ENCODE measurements at places on chromosomes 4 and X.

GRCh38 chrX:64894454-64895038 lies 81.7 kb downstream of the ZC4H2 start:
- DNase-seq = no peak

GRCh38 chr4:157372567-157372966 lies 152.0 kb downstream of the GRIA2 start:
- DNase-seq = no peak

DNA sequence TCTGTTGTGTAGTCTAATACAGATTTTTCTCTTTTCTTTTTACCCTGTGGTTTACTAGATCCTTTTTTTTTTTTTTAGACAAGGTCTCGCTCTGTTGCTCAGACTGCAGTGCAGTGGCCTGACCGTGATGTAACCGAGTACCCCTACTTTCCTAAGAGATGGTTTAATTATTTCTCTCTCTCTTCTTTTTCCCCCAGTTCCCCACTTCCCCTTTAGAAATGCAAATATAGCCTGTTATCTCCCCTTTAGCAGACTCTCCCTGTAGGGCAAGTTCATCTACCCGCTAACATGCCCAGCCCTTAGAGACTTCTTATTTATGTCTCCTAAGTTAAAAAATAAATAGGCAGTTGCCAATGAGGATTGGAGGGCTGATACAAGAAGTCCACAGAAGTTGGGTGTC lies 4.5 kb downstream of the SNX25 start:
- DNase-seq = no peak

DNA sequence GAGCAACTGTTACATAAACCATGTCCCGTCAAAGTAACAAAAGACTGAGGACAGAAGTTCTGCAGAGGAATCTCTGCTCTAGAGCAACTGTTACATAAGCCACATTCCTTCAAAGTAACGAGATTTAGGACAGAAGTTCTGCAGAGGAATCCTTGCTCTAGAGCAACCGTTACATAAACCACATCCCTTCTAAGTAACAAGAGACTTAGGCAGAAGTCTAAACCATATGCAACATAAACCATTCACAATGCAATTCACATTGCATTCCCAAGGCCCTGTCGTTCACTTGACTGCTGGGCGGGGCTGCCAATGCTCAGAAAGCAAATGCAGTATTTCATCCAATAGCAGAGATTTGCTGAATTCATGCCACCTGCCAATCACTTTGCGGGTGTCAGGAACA lies 124.4 kb upstream of the PUDP start:
- DNase-seq = no peak

- DNase-seq = no peak
These were observed 31.9 kb downstream of the CBR4 start for GRCh38 chr4:168978001-168978700.

GRCh38 chr4:139954512-139954911 lies 199.5 kb downstream of the MAML3 start:
- no peak for DNase-seq

DNA sequence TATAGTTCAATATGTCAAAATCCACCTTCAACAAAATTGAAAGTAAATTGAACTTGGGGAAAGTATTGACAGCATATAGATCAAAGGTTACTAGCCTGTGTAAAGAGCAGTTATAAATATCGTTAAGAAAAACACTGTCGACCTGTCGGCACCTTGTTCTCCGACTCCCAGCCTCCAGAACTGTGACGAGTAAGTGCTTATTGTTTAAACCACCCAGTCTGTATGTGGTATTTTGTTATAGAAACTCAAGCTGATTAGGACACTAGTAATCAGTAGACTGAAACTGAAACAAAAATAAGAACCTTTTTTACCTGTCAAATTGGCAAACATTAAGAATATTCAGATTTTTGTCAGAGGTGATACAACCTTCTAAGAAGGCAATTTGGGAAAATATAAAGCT lies 17.0 kb downstream of the HTT start:
- no peak for DNase-seq

GRCh38 chr4:146592019-146592418 lies 46.7 kb upstream of the POU4F2 start:
- DNase-seq = no peak

GRCh38 chrX:135421537-135421931 lies 210 bp upstream of the SMIM10L2A start:
- peak; percentile 24 for DNase-seq

DNA sequence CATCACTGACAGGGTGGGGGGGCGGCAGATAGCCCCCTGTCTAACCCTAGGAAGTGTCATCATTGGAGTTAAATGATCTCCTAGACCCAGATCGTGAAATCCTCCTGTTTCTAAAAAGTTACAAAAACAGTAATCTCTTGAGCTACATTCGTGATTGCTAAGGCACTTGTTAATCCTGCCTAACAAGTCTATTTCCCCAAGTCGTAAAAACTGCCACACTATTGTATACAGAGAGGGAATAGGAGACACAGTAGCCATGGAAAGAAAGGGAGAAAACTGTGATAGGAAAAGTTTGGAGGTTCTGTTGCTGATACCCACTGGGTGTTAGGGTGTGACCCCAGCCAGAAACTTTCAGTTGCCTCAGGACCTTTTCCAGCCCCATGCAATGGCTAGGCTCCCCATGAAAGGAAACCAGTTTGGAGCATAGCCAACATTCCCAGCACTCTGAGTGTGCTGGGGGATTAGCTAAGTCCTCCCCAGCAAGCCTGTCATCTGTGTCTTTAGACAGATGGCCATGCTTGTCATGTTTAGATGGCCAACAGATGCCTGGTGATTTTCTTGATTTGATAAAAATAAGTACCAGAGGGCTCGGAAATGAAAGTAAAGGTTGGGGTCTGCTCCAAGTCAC lies 63.3 kb upstream of the ANXA10 start:
- DNase-seq = no peak

DNA sequence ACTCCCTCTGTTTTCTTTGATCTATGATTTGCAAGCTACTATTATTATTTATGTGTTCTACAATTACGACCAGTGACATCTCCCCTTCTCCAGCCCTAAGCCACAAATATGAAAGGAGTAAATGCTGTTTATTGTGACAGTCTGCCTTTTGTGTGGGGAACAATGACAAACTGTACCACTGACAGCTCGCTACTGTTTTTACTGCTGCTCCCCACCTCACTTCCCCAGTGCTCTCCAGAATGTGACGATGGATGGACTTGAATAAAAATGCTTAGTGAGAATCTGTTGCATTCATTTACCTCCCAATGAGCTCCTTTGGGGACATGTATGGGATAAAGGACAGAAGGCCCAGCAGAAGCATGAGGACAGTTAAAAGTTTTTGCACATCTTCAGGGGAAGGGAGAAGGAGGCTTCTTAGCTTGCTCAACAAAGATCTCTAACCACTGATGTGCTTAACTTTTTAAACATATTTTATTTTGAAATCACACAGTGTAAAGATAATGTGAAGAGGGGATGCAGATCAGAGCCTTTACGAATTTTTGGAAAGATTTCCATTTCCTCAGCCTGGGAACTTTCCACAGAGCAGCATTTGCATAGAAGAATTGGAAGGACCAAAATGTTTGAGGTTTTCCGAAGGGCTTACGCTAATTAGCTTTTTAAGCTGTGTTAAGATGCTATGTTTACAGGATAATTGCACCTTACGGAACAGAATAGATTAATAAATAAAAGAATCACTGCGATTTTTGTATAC lies 485.1 kb upstream of the TENM3 start:
- DNase-seq = no peak

GRCh38 chr4:145552181-145552822 lies 66.9 kb upstream of the MMAA start:
- no peak for DNase-seq

DNA sequence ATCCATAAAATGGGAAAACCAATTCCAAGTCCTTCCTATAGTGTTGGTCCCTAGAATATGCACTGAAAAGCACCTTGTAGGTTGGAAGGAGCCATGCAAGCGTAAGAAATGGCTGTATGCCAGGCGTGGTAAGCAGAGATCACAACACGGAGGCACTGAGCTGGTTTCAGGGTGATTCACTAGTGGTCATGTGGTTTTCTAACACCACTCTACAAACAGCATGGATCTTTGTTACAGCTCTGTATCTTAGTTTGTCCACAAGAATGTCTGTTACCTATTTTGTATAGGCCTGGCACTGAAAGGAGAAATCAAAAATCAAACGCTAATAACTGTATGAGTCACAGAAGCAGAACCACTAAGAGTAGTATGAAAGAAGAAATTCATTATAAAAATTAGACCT lies 71.9 kb downstream of the MAGEB17 start:
- DNase-seq = no peak

GRCh38 chr4:63063760-63064159 lies 1345.5 kb downstream of the TECRL start:
- DNase-seq = no peak

DNA sequence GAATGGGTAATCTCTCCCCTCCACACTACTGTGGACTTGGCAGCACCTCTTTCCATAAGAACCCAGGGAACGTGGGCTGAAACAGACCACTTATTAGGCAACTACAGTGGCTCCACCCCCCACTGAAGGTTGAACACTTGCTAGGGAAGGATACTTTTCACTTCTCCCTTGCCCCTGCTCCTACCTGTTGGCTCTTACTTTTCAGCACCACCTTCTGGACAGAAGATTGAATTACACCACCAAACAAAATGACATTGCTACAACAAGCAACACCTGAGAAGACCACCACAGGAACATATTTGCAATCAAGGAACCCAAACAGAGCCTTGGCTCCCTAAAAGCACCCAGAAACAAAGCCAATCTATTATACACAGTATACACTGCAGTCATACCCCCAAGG lies 132.1 kb upstream of the CXCL13 start:
- no peak for DNase-seq

DNA sequence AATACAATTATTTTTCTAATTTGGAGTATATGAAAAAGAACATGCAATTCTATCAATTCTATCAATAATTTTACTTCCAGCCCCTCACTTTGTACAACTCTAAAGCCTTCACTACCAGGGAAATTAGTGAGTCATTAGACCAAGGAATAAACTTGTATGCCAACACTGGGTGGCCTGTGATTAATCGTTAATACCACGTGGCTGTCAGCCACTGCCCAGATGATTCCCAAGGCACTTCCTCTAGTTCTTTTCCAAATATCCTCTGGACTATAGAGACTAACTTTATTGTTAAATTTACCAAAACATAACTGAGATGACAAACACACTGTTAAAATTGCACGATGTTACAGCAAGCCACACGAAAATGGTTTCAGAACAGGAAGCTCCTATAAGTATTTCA lies 45.7 kb downstream of the MID1 start:
- no peak for DNase-seq

DNA sequence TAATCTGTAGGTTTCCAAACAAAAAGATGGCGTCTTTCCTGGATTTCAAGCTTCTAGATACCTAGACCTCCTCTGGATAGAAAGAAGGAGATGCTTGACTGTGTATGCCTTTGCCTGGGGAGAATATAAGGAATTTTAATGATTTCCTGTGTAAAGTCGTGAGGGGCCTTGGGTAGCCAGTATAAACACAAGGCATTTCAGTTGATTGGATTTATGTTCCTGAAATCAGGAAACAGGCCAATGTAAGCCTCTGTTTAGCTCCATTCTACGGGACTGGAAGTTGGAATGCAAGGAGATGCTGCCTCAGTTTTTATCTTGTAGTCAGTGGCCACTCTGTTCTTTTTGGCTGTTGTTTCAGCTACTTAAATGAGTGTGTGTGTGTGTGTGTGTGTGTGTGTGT lies 137.2 kb downstream of the GUCY2F start:
- no peak for DNase-seq

GRCh38 chrX:15939737-15940136 lies 85.1 kb upstream of the AP1S2 start:
- DNase-seq = no peak

- DNase-seq = no peak
These were observed 1351.6 kb upstream of the PABPC4L start for GRCh38 chr4:135553213-135553612.

GRCh38 chr4:4784379-4784778 lies 75.1 kb upstream of the MSX1 start:
- no peak for DNase-seq

DNA sequence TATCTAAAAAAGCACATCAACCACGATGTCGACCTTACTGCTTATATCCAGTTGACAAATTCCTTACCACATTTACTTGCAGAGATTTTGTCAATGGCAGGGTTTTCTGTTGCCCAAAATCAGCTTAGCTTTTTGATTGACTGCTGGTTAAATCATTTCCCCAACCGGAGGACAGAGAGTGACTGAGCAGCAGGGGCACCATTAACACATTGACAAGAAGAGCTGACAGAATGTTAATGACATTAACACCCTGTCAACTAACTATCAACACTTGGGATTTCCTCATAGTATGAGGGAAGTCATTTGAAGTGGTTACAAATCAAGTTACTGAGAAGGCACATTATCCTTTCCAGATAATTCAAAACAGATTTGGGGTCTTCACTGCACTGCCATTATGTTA lies 368.4 kb downstream of the RPA4 start:
- no peak for DNase-seq

- DNase-seq = peak; percentile 53
These were observed 6.8 kb upstream of the TCEANC start for GRCh38 chrX:13646154-13646549.

GRCh38 chr4:85842540-85842939 lies 367.6 kb downstream of the ARHGAP24 start:
- DNase-seq = no peak

GRCh38 chr4:88251924-88252323 lies 32.4 kb downstream of the PPM1K start:
- DNase-seq = no peak

GRCh38 chrX:78548012-78548411 lies 111.1 kb downstream of the RTL3 start:
- DNase-seq = no peak

- DNase-seq = no peak
These were observed 76.6 kb upstream of the QRFPR start for GRCh38 chr4:121457278-121457875.

- DNase-seq = no peak
These were observed 101.2 kb downstream of the ZNF674 start for GRCh38 chrX:46444011-46444410.

DNA sequence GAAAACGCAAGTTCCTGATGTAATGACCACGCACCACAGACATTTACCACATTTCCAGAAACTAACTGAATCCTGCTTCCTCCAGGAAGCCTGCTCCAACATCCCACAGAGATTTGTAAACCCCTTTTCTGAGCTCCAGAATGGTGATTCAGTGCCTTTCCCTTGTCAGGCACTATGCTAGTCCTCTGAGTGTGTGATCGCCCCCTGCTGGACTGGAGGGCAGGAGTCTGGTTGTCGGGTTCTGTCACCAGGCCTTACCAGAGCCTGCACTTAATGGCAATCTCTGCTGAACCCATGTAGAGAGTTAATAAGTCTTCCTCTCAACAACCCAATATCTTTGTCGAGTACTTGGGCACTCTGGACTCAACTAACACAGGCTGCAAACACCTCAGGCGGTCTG lies 14.5 kb upstream of the KDM5C start:
- no peak for DNase-seq

GRCh38 chr4:174650711-174651355 lies 128.5 kb upstream of the HPGD start:
- DNase-seq = no peak

GRCh38 chrX:13428053-13428786 lies 108.4 kb upstream of the ATXN3L start:
- no peak for DNase-seq

GRCh38 chr4:83758285-83758684 lies 222.4 kb downstream of the GPAT3 start:
- no peak for DNase-seq

- DNase-seq = no peak
These were observed 532.3 kb upstream of the SMIM31 start for GRCh38 chr4:164221631-164222030.

GRCh38 chr4:5793514-5793913 lies 82.5 kb downstream of the EVC start:
- DNase-seq = no peak

All from NCI-H2107 (cell line).